ENCODE measurements at places on chromosomes 11 and 22.

GRCh38 chr11:60396799-60397198 lies 540 bp downstream of the MS4A14 start:
- no peak for DNase-seq

GRCh38 chr11:17443926-17444690 lies 32.5 kb downstream of the ABCC8 start:
- no peak for DNase-seq

DNA sequence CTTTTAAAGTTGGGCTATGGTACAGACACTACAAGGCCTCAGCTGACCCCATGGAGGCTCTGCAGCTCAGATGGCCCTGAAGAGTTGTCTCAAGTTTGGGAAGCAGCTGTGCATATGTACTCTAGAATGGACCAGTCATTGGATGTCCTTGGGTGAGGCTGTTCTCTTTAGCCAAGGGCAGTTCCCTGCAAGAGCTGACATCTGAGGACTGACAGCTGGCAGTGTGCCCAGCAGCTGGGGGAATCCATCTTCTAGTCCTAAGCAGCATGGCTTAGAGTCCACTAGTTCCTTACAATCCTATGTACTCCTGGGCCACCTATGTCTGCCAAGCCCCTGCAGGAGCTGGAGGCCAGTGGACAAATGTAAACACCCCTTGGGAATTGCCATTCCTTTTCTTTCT lies 76.5 kb downstream of the C11orf91 start:
- DNase-seq: no peak

GRCh38 chr11:94926271-94926625 lies 47.1 kb downstream of the CWC15 start:
- DNase-seq: no peak

DNA sequence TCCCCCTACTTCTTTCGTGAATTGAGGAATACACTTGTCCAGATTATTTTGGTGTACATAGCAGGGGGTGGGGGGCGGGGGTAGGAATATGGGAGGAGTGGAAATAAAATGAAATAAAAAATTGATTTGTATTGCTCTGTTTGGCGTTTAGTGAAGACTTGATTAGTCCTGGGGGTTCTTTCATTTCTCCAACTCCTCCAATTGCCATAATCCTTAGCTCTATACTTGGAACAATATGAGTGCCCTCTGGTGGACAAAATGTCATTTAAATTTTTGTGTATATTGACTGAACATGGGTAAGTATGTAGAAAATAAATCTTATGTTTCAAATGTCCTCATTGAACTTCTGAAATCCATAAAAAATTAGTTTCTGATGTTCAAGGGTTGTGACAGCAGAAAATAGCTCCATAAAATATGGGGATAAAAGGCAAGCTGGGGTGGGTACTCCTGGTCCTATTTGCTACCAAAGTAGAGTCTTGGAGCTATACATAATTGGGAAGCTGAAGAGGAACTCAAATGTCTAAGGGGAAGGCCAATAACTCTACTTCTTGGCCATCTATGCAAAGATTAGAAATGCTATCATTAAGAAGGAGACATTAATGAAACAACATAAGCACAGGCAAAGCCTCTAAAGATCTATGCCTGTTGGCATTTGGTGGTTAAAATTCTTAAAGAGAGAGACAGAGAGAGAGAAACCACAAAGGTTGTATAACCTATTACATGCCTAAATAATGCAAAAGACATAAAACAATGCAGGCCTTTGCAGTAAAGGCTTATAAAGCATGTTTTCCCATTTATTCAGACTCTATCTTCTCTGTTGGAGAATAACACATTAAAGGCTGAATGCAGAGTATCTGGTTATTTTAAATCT lies 421.6 kb downstream of the METTL15 start:
- DNase-seq: peak; percentile 22

- DNase-seq: no peak
Measured at GRCh38 chr22:48779211-48779643, 1048.4 kb downstream of the BRD1 start.

- peak; percentile 29 for DNase-seq
Measured at GRCh38 chr11:2289350-2289749, 12.4 kb downstream of the C11orf21 start.

DNA sequence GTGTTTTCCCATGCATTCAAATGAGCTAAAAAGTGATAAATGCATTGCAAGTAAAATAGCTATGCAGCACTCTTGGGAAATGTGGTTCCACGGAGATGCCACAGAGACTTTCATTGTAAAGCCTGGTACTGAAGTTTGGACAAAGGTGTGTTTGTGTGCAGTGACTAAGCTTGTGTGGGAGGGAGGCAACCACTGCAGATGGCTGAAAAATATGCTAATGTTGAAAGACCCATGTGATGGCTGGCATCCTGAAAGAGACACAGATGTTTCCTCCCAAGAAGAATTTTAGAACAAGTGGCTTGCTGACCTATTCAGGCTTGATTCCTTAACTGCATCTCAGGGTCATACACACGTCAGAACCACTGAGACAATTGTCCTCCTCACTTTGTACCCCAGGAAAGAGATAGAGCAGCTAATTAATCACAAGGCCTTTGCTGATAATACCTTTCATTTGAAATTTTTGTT lies 73.8 kb downstream of the FAM76B start:
- peak; percentile 51 for DNase-seq

GRCh38 chr11:116986521-116987105 lies 111.6 kb downstream of the SIK3 start:
- DNase-seq: no peak

- no peak for DNase-seq
Measured at GRCh38 chr11:61737131-61737530, 15.3 kb upstream of the MYRF start.

DNA sequence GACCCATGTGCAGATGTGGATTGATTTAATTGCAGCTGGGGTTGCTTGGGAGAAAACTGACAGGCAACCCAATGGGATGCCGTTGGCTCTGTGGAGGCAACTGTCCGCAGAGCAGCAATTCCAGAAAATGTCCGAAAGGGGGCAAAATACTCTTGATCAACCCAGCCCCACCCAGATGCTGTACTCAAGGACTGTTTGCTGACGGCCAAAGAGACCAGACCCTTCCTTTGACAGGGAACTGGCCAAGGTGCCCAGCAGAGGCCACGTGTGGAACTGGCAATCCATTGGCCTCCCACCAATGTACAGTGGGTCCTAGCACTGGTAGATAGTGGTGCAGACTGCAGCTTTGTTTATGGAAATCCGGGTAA lies 29.7 kb upstream of the KCNA4 start:
- DNase-seq: no peak

GRCh38 chr22:28115426-28115825 lies 196.4 kb upstream of the PITPNB start:
- DNase-seq: no peak

DNA sequence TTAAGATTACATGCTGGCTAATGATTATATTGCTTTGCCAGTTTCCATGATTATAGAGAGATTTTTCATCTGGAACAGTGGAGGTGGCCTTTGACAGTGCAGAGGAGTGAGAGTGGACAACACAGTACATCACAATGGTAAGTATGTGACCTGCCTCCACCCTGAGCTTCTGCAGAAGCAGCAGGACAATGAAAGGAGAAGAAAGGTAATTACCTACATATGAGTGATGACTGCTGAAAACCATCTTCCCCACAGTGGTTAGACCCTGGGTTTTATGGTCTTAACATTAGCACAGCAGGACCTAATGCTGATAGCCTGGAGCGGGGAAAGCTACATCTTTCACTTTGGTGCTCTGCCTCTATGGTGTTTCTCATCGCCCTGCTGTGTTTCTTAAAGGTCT lies 454.7 kb upstream of the DDI1 start:
- no peak for DNase-seq

DNA sequence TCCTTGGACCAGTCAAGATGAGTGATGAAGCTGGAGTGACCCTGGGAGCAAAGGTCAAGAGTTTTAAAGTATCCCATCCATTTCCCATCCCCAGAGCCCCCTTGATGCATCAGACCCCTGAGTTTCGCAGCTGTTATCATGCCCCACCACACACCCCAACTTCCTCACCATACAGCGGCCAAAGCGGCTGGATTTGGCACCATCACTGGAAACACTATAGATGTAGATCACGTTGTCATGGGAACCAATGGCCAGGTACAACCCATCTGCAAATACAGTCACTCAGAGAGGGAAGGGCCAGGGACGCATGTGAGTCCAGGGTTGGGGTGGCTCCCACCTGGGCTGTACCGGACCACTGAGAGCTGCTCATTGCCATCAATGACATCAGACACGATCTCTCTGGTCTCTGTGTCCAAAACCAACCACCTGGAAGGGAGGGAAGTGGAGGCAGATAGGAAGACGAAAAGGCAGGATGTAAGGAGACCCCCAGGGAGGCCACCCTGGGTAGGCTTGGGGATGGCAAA lies 2.2 kb upstream of the MTA2 start:
- DNase-seq: no peak

- no peak for DNase-seq
Measured at GRCh38 chr11:65852508-65853245, 5.3 kb downstream of the CFL1 start.

DNA sequence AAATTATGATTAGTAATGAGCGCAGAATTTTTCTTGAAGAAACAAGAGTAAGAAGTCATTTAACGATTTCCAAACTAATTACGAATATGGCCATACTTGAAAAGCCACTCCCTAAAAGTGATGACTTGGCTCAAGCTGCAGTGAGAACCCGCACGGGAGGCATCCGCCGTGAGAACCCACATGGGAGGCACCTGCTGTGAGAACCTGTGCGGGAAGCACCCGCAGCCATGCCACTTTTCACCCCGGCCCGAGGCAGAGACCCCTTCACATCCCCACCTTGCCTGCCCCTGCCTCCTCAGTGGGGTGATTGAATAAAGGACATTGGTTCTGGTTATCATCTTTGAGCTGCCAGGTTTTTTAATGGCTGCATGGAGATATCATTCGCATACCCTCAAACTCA lies 89.7 kb downstream of the BRD1 start:
- no peak for DNase-seq

- no peak for DNase-seq
Measured at GRCh38 chr22:47810505-47811500, 1048.4 kb downstream of the TBC1D22A start.

- peak; percentile 69 for DNase-seq
Measured at GRCh38 chr11:63560506-63561180, 2.5 kb downstream of the PLAAT2 start.

GRCh38 chr22:20089977-20090729 lies 10.1 kb downstream of the DGCR8 start:
- DNase-seq: no peak

- DNase-seq: no peak
Measured at GRCh38 chr11:84383576-84383975, 1097.4 kb upstream of the CCDC90B start.

DNA sequence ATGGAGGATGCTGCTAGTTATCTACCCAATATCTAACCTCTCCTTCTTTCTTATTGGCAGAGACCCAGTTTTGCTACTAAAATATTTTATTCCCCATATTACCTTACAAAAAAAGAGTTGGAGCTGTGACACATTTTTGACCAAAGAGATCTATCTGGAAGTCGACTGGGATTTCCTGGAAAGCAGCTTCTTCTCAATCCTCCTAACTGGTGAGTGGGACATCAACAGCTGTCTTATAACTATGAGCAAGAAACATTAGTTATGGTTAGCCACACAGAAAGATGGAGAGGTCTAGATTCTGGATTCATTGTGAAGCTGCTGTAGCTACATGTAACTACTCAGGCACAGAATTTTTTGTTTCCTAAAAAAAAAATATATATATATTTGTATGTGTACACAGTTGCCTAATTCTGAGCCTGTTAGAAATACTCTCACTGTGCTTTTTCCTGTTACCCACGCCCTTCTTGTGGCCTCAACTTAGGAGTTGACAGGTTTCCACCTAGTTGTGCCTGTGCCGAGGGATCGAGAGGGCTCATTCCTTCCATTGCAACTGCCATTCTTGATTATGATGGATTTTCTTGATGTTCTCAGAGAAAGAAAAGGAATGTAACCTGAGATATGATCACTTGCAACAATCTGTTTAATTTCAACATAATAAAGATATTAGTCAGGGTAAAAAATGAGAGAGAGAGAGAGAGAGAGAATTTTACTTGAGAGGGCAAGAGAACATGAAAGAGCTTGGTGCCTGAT lies 142.0 kb downstream of the SLC17A6 start:
- no peak for DNase-seq

- no peak for DNase-seq
Measured at GRCh38 chr11:118789501-118790356, 1.2 kb downstream of the DDX6 start.

DNA sequence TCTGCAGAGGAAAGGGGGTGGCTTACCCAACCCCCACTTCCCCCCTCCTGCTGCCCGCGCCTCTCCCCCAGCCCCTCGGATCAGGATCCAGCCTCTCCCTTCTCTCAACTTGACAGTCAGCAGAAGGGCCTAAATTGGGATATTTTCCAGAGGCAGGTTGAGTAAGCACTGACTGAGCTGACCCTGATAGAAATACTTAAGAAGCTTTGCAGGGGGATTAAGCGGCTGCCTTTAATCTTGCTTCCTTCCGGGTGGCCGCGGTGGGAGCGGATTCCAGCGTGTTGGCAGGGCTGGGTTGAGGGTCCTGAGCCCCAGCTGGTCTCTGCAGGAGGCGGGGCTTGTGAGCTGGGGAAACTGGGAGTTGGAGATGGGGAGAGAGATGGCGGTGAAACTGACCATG lies 445.2 kb downstream of the NTM start:
- DNase-seq: no peak

GRCh38 chr22:27391092-27391770 lies 410.3 kb downstream of the MN1 start:
- no peak for DNase-seq

GRCh38 chr11:131888230-131888855 lies 517.9 kb downstream of the NTM start:
- DNase-seq: no peak

GRCh38 chr22:42622061-42622710 lies 7.5 kb upstream of the POLDIP3 start:
- no peak for DNase-seq

DNA sequence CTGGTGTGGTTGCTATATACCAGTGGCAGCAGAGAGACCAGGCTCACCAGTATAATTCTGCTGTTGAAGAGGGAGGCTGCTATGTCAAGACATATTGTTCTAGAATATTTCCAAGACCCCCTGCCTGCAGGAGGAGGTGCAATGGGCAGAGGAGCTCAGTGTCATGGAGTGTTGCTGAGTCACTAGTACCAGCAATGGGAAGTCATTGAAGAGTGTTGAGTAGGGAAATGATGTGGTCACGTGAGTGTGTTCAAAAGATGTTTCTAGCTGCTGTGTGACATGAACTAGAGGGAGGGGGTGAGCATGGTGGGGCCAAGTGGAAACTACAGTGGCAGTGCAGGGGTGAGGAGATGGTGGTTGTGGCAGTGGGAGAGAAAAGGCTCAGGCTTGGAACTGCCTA lies 76.3 kb upstream of the BIRC3 start:
- no peak for DNase-seq

All from Calu3 (cell line).